ENCODE measurements at places on chromosomes 3 and 15.

- peak; percentile 57 for DNase-seq
These were observed 305.9 kb downstream of the CACNA2D3 start for GRCh38 chr3:54427941-54428871.

GRCh38 chr3:125257536-125257935 is 45.0 kb upstream of the SLC12A8 start:
- DNase-seq = no peak

GRCh38 chr15:86610038-86610437 is 530.4 kb downstream of the AGBL1 start:
- DNase-seq = no peak

- DNase-seq = no peak
These were observed 339.0 kb upstream of the PROK2 start for GRCh38 chr3:72123908-72124441.

DNA sequence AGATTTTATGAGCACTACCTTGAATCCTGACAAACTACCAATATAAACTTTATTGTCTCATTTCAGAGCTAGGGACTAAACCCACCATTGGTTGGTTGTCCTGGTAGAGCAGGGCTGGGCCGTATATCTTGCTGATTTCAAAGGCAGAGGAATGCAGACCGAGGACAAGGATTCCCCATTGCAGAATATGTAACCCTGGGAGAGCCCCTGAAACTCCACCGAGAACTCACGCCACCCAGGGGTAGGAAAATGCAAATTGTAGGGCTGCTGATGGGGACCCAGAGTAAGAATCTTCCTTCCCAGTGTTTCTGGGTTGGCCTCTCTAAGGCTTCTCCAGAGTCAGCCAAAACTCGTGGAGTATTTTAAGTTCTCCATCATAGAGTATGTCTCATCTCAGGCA is 235.3 kb downstream of the ABHD5 start:
- DNase-seq = no peak

GRCh38 chr3:159186581-159186980 is 384.7 kb downstream of the MFSD1 start:
- no peak for DNase-seq
